ENCODE measurements at places on chromosomes 6 and 20.

- no peak for DNase-seq
Measured at GRCh38 chr20:21493049-21493448, 20.8 kb downstream of the NKX2-2 start.

GRCh38 chr6:159691133-159691962 is 1.7 kb downstream of the SOD2 start:
- DNase-seq, result no peak

DNA sequence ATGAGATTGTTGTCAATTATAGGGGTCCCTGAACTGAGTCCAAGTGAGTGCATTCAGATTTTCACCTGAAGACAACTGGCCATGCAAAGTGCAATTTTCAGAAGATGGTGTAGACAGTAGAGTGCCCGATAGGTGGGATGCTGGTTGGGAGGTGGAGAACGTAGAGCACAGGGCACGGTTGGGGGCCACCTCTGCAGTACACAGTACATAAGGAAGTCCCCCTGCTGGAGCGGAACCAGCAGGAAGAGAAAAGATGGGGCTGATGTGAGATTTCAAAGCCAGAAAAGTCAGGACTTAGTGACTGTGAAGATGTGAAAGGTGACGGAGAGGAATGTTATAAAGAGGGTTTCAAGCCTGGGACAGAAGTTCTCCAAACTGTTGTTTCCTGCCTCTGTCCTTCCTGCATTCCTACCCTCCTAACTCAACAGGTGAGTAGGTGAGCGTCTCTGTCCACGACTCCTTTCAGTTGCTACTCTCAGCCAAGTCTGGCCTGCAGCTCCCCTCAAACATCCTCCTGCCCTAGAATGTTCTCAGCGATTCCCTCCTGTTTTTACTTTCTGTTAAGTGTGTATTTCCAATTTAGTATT is 330.8 kb downstream of the PRL start:
- DNase-seq, result no peak

- DNase-seq, result no peak
Measured at GRCh38 chr6:155256122-155256795, 7.6 kb upstream of the CLDN20 start.

GRCh38 chr20:4883546-4883945 is 117.8 kb downstream of the SLC23A2 start:
- no peak for DNase-seq

- DNase-seq, result no peak
Measured at GRCh38 chr6:148407372-148407771, 64.7 kb downstream of the SASH1 start.

- DNase-seq, result no peak
Measured at GRCh38 chr6:35293681-35294080, 3.9 kb upstream of the DEF6 start.

DNA sequence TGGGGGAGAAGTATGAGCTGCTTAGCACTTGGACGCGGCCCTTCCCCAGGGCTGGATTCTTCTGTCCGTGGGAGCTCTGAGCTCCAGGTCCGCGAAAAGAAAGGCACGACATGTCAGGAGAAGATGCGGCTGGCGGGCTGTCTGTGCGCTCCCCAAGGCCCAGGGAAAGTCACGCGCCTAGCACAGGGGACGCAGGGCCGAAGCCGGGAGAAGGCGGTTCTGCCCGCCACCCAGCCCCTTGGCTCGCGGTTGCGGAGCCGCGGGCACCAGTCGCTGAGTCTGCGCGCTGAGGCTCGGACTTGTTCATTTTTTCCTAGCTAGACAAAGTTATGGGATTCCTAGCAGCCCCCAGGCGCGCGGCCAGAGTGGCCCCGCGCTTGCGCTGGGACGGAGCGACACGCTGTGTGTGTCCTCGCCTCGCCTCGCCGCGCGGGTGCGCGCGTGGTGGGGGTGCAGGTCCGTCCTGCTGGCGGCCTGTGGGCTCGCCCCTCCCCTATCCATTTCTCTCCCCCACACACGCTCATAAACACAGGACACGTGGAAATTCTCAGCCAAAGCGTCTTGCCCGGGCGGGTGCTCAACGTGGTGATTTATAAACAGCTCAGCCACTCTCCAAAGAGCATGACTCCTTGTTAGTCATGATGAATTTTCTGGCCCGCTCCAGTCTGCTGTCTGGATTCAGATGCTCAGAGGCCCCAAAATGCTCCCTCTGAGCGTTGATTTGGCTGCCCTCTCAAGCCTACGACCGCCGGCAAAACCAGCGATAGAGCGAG is 1.9 kb upstream of the POU3F2 start:
- no peak for DNase-seq

DNA sequence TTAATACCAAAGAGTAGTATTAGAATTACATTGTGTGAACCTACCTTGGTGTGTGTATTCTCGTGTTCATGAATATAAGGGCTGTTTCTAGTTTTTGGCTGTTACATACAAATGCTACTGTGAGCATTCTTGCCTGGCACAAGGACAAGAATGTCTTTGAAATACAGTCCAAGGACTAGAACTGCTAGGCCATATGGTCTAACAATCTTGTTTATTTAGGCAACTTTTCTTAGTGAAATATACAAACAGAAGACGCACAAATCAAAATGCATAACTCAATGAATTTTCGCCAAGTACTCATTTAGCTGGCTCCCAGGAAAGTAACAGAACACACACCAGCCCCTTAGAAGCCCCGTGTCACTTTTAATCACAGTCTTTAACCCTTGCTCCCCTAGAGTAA is 28.5 kb downstream of the KDM1B start:
- no peak for DNase-seq

DNA sequence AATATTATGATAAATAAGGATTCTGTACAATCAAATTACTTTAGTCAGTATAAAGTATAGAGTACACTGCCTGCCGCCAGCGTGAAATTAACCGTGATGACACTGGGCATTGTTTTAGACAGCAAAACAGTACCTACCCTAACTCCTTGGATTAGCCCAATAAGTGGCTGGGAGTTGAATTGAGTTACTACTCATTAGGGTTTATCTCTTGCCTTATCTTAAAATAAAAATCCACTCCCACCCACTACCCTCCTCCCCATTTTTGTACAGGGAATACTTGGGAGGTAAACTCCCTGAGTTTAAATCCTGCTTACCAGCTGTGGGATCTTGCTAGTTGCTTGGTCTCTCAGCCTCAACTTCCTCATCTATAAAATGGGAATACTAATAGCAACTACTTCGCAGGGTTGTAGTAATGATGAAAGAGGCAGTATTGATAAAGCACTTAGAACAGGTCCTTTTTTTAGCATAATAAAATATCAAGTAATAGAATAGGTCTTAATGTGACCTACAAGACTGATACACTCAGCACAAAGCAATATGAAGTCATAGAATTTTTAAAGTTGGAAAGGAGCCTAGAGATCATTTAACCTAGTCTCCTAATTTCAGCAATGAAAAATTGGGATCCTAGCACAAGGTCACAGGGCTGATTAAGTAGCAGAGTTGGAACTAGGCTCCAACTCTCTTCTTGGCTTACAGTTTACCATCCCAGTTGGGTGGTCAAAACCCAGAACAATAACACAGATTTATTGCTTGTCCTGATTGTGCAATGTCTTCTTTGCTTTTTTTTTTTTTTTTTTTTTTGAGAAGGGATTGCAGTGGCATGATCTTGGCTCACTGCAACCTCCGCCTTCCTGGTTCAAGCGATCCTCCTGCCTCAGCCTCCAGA is 23.8 kb downstream of the PHACTR2 start:
- DNase-seq, result no peak

DNA sequence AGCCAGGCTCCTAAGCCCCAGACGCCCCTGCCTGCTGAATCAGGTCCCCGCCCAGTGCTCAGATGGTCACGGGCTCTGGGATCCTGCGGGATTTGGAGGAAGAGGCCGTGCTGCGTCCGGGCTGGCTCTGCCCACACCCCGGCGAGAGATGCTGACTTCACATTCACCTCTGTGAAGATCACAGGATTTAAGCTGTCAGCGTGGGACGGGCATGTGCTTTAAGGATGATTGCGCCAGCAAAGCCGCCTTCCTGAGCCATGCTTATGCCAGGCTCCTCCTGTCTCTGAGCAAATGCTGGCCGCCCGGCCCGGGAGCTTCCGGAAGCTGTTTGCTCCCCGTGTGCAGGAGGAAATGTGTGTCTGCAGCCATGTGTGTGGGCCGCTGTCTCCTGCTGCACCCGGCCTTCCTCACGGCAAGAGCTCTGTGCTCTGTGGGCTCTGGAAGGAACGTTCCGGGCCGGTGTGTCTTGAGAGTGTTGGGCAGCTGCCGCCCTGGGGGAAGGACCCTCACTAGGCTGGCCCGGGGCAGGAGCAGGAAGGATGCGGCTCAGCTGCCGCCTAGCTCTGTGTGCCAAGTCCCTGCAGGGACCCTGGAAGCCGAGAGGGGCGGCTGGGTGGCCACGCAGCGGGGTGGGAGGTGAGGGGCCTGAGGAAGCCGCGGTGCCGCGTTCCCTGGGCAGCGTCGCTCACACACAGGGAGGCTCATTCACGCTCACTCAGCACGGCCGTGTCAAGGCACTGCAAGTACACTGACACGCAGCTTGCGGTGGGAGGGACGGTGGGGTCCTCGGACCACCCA is 19.0 kb upstream of the BHLHE23 start:
- no peak for DNase-seq

DNA sequence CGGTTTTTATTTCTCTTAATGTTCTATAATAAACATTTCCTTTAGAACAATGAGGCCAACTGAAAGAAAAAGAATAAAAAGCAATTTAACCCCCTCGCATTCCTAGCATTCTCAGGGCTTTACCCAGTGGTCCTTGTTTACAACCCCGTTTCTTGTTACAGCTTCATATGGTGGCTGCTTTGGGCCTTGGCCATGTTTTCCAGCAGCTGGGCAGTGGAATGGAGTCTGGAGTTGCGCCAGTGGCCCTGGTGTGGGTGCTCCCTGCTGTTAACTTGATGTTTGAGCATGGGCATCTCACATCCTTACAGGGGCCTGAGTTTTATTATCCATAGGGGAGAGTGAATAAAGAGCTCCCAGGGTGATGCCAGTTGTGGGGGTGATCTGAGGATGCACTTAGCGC is 18.8 kb downstream of the EFCAB8 start:
- no peak for DNase-seq

DNA sequence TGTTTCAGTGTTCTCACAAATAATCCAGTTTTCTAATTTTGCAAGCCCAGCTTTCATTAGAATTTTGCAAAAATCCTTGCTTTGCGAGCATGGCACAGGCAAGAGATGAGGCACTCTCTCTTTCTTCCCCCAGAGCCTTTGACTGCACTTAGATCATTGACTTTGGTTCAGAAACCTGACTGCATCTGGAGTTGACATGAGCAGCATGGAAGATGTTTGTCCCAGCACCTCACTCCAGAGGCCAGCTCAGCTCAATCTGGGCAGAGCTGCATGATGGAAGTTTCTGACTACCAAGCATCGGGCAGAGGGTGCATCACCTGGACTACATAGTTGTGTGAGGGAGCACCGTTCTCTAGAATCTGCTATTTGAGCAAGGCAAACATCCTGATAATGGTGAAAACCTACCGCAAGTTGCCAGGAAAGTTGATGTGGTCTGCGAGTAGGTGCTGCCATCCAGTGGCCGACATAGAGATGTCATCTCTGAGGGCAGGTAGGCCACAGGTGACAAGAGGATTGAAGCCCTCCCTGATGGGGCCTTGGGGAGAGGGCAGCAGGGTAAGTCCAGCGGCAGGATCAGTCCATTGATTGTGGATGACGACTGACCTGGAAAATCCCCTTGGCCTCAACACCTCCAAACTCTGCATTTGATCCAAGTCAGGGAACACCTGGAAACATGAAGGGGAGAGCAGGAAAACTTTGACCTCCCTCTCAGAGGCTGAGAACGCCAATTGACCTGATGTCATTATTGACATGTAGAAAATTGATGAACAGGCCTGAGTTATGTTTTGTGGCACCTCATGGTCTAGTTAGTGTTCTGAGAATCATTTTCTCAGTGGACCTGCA is 3.8 kb upstream of the LPA start:
- peak; percentile 63 for DNase-seq

DNA sequence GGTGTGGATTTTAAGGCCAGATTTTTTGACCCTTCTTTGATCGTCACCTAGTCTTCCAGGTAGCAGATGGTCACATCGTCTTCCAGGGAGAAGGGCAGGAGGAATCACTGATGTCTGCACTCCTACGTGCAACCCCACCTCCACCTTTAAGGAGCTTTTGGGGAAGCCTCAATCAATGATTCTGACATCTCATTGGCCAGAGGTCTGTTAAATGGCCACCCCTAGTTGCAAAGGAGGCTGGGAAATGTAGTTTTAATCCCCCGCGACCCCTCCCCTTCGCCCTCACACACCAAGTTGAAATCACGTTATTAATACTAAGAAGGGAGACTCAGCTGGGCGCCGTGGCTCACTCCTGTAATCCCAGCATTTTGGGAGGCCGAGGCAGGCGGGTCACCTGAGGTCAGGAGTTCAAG is 151.4 kb downstream of the BCAS1 start:
- peak; percentile 85 for DNase-seq

- DNase-seq, result no peak
Measured at GRCh38 chr20:59086923-59087322, 44.3 kb upstream of the PRELID3B start.

DNA sequence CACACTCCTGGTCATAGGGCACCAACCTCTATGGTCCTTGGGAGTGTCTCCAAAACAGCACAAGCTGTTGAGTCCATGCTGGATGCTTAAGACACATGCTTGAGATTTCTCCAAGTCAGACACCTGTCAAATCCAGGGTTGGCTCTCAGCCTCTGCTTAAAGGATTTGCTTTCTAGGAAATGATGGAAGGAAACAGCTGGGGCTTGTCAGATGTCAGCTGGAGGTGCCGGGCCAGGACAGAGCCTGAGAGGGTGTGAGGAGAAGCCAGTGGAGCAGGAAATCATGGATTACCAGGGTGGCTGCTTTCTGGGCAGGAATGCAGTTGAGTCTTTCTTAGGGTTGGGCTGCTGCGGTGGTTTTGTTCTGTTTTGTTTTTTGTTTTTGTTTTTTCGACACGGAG is 83.0 kb upstream of the FAM184A start:
- DNase-seq, result peak; percentile 63

DNA sequence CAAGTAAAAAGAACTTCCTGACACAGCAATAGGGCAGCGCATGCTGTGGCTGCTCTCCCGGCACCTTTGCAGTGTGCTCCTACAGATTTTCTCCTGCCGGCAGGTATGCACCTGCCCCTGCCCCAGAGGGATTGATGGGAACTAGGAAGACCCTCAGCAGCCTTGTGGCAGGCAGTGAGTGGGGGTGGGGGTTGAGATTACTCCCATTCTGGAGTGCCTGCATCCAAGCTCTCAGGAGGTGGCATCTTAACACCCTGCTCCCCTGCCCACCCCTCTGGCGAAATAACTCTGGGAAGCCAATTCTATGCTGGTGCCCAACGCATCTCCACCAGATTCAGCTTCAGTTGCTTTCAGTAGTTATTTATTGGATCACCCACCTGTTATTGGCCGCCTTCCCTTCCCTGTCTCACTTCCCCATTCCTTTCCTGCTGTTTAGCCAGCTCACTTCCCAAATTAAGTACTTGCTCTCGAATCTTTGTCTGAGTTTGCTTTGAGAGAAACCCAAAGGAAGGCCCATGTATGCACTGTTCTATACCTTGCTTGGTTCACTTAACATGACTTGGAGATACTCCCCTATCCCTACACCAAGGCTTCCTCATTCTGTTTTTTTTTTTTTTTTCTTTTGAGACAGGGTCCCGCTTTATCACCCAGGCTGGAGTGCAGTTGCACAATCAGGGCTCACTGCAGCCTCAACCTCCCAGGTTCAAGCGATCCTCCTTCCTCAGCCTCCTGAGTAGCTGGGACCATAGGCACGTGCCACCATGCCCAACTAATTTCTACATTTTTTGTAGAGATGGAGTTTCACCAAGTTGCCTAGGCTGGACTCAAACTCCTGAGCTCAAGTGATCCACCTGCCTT is 29.3 kb upstream of the SLC23A2 start:
- DNase-seq, result peak; percentile 30

GRCh38 chr20:34243377-34243776 is 2.2 kb downstream of the ASIP start:
- no peak for DNase-seq

Data from ELF-1 (cell line).